ENCODE measurements at places on chromosomes 4 and X.

DNA sequence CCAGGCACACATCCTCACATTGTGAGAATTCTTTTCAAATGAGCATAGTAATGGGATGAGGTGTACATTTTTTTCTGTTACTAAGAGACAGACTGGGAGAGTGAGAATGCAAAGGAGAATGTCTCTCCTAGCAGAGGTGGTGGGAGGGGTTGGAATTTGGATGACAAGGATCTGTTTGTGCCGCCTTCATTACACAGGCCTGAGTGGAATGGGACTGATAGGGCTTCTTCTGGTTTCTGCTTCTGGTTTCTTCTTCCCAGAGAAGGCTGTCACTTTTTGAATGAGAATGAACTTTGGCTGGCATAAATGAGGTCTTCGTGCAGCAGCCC lies 55.4 kb downstream of the C4orf51 start:
- DNase-seq, result no peak

DNA sequence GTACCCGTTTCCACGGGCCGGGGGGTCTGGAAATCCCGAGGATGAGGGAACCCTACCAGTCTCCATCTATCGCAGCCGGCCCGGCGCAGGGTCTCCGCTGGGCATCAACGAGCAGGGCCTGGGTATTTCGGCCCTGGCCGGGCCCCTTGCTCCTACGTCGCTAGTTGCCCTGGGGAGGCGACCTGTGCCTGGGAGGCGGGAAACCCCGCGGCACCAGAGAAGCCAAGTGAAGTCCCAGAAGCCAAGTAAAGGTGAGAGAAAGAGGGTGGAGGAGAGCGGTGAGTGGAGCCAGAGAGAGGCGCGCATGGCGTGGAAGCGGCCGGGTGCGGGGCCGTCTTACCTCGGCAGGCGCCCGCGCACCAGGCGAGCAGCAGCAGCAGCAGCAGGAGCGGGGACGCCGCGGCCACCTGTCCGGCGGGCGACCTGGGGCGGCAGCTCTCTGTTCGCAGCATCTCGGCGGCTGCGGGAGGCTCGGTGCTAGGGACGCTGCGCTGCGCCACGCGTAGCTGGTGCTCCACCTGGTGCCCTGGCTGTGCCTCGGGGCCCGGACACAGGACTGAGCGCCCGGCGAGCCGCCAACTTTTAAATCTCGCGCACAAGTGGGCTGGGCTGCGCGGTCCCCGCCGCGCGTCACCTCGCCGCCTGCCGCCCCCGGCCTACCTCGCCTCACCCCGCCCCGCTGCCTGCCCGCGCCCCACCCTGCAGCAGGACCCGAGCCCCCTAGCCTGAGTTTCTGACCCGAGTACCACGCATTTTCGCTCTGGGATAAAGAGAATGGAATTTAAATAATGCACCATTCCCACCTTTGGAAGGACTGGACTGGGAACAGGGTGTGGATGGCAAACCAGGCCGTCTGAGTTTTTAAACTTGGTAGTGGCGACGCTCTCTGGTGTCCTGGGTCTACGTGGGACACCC lies at the start of gene NMU:
NMU (minus strand) TSS at position 558 of the 915 bp plus-strand sequence; CDS start at position 452, 106 bp downstream.
- DNase-seq, result no peak

- DNase-seq, result no peak
These were observed 16.0 kb downstream of the UBA6 start for GRCh38 chr4:67684839-67685531.

DNA sequence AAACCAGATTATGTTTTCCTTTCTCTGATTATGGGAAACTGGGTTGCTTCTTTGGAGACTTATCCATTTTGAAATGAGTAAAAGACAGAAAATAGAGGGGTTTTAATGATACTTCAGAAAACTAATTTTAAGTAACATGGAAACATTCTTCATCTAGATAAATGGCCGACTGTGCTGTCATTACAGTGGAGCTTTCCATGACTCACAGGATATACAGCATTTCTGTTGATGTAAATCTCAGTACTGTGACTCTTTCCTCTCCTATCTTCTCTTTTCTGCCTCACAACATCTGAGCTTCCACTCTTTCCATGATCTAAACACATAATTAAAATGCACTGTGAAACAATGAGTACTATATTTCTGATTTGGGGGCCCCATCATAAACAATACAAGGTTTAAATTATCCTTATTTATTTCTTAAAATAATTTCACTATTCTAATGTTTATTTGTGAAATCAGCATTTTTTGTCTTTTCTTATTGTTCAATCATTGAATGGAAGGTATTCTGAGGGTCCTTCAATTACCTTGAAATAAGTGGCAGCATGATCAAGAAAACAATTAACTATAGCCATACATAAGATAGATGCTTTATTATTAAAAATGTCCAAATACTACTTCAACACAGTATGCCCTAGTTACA lies 19.3 kb downstream of the SEC24D start:
- DNase-seq, result no peak

DNA sequence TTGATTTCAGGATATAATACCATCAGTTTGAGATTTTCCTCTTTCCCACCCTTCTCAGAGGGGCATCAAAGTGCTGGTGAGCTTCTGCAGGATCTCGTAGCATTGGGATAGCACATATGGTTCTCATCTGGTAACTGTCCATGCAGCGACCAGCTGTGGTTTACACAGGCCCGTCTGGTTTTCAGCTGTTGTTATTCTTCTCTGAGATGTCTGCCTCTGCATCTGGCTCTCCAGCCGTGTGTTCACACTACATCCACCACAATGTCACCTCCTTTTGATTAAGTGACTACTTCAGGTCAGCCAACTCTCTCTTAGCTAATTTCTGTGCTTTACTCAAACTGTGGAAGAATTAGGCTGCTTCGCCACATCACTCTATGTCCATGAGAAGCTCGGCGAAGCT lies 676.7 kb upstream of the TENM3 start:
- DNase-seq, result no peak

GRCh38 chr4:7960790-7961655 lies 21.4 kb upstream of the AFAP1 start:
- no peak for DNase-seq

- no peak for DNase-seq
These were observed at the start of gene AKAP14 for GRCh38 chrX:119895843-119896326. Gene AKAP14 (plus strand): TSS chrX:119895893. CDS start chrX:119903224, 7,331 bp downstream.

DNA sequence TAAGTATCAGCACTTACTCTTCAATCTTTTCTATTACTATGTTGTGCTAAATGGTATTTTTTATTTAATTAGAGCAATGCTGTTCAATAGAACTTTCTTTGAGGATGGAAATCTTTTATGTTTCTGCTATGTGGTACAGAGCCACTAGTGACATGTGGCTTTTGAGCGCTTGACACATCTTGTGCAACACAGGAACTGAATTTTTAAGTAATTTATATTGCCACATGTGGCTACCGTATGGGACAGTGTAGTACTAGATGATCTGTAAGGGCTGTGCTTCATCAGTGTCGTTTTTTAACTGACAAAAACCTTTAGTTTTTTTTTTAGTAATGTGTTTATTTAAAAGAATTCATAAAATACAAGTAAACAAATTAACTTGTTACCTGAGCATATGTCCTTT lies 22.4 kb downstream of the HPRT1 start:
- peak; percentile 55 for DNase-seq

GRCh38 chrX:10107483-10107882 lies 49.3 kb upstream of the CLCN4 start:
- no peak for DNase-seq

DNA sequence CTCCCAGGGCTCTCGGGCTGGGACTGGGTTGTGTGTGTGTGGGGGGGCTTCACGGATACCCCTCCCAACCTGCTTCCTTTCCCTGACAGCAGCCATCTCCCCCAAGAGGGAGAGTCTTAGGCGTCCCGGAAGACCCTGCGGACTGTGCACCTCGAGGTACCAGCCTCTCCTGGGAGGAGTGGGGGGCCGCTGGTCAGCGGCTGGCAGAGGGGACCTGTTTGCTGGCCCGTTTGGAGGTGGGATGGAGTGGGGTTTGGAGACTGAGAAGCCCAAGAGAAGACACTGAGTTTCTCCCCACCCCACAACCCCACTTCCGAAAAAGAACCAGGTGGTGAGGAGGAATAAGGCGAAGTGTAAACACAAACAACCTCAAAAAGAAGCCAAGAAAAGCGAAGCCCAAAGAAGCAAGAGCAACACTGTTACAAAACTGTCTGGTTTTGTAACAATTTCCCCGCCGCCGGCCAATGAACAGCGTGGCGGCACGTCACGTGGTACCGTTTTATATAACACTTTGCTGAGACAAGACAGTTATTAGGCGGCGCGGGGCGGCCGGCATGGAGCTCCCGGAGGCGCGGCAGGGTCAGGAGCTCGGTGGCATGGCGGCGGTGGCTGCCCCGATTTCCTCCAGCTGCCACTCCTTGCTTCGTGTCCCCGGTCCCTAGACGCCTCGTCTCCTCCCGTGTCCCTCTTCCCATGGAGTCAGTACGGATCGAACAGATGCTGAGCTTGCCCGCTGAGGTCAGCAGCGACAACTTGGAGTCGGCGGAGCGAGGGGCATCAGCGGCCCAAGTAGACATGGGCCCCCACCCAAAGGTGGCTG lies at the start of gene LONRF3:
LONRF3 (plus strand) TSS at position 531 of the 820 bp plus-strand sequence; CDS start at position 694, 163 bp downstream.
- DNase-seq, result peak; percentile 85

DNA sequence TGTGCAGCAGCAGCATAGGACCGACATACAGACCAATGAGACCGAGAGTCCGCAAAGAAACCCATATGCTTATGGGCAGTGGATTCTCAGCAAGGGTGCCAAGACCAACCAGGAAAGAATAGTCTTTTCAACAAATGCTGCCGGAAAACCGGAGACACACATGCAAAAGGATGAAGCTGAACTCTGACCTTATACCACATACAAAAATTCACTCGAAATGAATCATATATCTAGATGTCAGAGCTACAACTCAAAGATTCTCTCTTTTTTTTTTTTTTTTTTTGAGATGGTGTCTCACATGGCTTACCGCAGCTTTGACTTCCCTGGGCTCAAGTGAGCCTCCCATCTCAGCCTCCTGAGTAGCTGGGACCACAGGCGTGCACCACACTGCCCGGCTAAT lies 16.0 kb upstream of the MXD4 start:
- DNase-seq, result no peak

DNA sequence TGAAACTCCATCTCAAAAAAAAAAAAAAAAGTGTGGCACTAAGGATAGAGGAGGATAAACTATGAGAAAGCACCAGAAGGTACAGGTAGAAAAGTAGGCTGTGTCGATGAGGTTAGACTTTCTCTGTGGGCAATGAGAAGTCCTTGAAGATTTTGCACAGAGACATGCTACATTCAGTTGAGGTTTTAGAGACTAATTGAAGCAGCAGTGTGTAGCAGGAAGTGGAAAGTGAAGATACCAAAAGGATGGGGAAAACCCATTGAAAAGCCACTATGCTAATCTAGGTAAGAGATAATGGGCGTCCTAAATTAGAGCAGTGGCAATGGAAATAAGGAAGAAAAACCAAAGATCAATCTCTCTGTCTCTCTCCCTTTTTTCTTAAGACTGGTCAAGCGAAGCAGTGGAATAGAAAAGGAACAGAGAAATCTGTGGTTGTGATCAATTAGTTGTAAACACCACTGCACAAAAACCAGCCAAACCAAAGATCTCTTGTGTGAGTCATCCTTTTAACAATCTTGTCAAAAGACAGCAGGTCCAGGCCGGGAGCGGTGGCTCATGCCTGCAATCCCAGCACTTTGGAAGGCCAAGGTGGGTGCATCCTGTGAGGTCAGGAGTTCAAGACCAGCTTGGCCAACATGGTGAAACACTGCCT lies 3.5 kb downstream of the SPINK2 start:
- DNase-seq, result no peak

GRCh38 chr4:83490876-83491450 lies 6.1 kb upstream of the ABRAXAS1 start:
- peak; percentile 44 for DNase-seq

GRCh38 chr4:176339936-176340761 lies 20.4 kb downstream of the SPCS3 start:
- no peak for DNase-seq

GRCh38 chrX:56233682-56234081 lies 1.5 kb downstream of the KLF8 start:
- no peak for DNase-seq

Data from HL-60 (cell line).